ENCODE measurements at places on chromosomes 1 and 21. TPM values are rescaled to one million over a fixed set of nuclear protein-coding genes. Genes with fewer than 3 reads are reported as not detected.

Gene SLC25A24
- 5.1 TPM for polyA plus RNA-seq

Gene SH2D2A
- 0.91 TPM for polyA plus RNA-seq

Gene TNFAIP8L2
- 15.2 TPM for polyA plus RNA-seq

Gene USH2A
- polyA plus RNA-seq: 0.20 TPM

Gene VHLL
- 0.72 TPM for polyA plus RNA-seq

Gene OXCT2
- polyA plus RNA-seq: 0.71 TPM

Gene SLC9C2
- 0.34 TPM for polyA plus RNA-seq

Gene OVAAL
- polyA plus RNA-seq: not detected

Gene RAB29
- polyA plus RNA-seq: 4.2 TPM

Gene TRAPPC3
- polyA plus RNA-seq: 65.1 TPM

Gene ERVH48-1
- not detected for polyA plus RNA-seq

Gene ELF3
- polyA plus RNA-seq: 1.4 TPM

Gene HSD3B2
- polyA plus RNA-seq: 14,693 TPM

Gene PALMD
- 67.1 TPM for polyA plus RNA-seq

Gene PROK1
- 4.0 TPM for polyA plus RNA-seq

Gene LAPTM5
- polyA plus RNA-seq: 85.9 TPM

Gene SYTL1
- 10.9 TPM for polyA plus RNA-seq

Gene COL9A2
- polyA plus RNA-seq: 12.2 TPM

Gene PRKCZ
- polyA plus RNA-seq: 34.5 TPM

Gene OLFML2B
- polyA plus RNA-seq: 5.5 TPM

Gene ETV3L
- not detected for polyA plus RNA-seq

Gene UTS2
- 6.6 TPM for polyA plus RNA-seq

Gene KIRREL1
- 10.1 TPM for polyA plus RNA-seq

Gene FLG2
- not detected for polyA plus RNA-seq

Gene GSTM1
- polyA plus RNA-seq: 114 TPM

Gene BRINP2
- 14.7 TPM for polyA plus RNA-seq

Gene LCA5L
- polyA plus RNA-seq: 13.5 TPM

Gene SLC25A33
- polyA plus RNA-seq: 2.6 TPM

Gene VASH2
- 0.33 TPM for polyA plus RNA-seq

Gene ST6GALNAC5
- polyA plus RNA-seq: 8.4 TPM

Gene LCE1B
- polyA plus RNA-seq: not detected

Gene ACTA1
- polyA plus RNA-seq: 2.9 TPM

Gene OR2L13
- polyA plus RNA-seq: 0.46 TPM
